ENCODE measurements at places on chromosomes 13 and 19.
A peak's percentile ranks its signal among the peaks of the same experiment; 100 is the strongest.

DNA sequence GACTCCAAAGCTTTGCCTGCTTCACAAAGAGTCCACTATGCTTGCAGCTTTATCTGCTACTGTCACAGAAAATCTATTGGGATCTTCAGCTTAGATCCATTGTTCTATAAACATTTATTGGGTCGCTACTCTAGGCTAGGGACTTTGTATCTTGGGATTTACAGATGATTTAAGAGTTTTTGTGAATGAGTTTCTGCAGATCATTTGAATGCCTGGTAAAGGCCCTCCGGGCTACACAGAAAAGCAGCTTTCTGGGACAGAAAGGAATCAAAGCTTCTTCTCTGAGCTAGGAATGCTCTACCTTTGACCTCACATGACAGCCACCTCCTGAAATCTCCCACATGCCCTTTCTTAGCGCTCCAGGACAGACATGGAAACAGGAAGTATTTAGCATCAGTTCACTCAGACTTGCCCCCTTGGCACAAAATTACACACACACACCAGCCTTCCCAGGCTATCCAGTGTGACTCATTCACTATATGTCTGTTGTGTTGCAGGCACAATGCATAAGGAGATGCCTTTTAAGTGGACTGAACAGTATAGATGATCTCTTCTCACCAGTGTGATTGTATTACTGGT, 492.4 kb downstream of the DACH1 start:
- no peak for DNase-seq

- no peak for DNase-seq
Observed at GRCh38 chr13:99908140-99908803, 63.3 kb downstream of the ZIC5 start.

DNA sequence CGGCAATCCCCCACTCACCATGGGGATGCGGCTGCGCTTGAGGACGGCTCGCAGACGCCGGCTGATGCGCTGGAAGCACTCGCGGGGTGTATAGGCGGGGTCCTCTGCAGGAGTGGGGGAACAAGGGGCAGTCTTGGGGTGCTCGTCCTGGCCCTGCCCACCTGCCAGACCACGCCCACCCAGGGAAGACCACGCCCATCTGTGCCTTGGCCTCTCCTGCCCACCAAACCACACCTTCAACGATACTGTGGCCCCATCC, 6.7 kb downstream of the RNU6-9 start:
- no peak for DNase-seq

DNA sequence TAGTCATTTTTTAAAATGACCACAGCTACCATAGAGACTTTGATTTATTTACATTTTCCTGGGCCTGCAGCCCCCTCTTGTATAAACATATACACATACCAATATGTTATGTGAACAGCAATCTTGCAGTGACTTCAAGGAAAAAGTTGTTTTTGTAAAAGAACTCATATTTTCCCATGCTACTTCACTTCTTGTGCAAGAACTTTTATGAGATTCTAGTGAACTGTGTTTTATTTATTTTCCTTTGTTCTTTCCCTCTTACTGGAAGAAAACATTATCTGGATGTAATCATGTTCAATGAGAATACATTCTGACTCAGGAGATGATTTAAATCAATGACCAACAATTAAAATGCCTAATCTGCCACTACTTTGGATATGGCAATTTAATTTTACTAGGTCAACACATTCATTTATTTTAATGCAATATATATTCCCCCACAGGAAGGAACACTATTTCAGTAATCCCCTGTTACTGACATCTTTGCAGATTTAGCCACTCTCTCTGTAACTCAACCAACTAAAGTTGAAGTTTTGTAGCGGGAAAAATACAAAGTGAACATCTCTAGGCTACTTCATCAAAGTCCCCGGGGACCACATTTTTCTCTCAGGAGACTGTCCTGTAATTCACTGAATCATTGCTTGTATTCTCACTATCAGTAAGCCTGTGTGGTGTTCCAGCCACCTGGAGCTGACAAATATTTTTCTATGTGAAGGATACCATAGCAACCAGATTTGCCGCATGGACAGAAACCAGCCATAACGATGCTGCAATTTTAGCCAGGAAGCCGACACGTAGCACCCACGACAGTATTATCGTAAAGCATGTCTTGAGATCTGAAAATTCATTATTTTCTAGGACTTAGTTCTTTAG, 90.5 kb downstream of the STARD13 start:
- no peak for DNase-seq

DNA sequence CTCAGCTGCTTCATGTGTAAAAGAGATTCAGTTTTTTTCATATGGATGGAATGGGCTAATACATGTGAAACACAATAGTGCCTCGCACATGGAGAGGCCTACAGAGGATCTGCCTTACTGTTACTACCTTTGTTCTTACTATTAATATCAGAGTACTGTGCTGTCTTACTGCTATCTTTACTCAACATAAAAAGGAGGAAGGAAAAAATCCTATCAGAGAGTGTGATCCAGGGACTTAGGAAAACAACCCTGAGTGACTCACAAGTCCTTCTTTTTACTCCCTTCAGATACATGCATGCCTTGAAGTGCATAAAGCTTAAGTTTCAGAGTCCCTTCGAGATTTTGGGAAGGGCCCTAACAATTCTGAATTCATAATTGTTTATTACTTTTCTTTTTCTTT, 136.8 kb downstream of the TBC1D4 start:
- no peak for DNase-seq

DNA sequence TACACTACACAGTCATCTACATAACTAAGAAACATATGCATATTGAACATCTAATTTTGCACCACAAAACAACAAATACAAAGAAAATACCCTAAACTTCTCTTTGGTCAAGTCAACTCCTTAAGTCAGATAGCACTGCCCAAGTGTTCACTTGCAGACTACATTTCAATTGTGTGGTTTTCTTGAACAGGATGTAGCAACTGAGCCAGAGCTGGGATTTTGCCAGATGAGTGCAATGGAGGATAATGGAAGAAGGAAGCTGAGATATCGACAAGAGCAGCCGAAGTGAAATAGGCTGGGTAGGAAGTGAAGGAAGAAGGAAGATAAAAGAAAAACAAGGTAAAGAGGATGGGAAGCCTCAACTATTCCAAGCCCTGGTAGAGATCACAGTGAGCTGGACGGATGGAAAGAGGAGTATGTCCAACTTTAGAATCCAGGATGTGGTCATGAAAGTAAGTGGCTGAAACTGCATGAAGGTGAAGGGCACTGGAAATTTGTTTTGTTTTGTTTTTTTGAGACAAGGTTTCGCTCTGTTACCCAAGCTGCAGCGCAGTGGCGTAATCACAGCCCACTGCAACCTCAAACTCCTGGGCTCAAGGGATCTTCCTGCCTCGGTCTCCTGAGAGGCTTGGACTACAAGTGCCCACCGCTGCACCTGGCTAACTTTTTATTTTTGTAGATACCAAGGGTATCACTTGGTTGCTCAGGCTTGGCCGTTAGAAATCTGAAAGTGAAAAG, 15.0 kb downstream of the NUFIP1 start:
- DNase-seq, result no peak

DNA sequence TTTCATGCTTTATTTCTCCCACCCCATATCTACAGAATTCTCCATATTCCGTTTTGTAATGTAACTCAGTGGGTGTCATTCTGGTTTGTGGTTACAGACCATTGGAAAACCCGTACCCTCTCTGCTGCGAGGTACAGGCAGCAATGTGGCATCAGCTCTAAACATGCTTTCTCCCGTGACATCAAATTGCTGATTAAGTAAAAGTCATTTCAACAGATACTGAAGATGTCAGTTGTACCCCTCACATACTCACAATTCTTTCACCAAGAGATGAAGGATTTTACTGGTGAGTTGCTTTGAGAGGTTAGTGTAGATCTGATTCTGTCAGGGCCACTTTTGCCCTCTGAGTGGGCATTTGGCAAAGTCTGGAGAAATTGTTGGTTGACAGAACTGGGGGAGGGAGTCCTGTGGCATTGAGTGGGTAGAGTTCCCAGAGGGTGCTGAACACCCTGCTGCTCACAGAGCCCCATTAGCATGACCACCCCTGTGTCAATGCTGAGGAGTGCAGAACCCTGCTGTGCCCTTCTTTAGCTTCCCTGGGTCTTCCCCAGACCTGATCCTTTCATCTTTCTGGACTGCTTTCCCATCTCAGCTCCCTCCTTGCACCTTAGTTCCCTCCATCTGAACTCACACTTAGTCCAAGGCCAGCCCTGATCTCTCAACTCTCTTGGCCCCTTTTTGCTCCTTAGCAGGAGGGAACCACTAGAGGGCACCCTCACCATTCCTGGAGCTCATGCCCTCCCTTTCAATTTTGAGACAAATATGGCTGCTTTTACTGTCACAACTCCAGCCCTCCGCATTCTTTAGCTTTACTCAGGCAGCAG, 39.9 kb upstream of the CEACAM8 start:
- DNase-seq, result peak; percentile 9

- DNase-seq, result no peak
Observed at GRCh38 chr19:23002690-23003422, at the start of gene ZNF728. TSS of gene ZNF728 (minus strand) at chr19:23003176. CDS start at chr19:23003030, 146 bp downstream.

DNA sequence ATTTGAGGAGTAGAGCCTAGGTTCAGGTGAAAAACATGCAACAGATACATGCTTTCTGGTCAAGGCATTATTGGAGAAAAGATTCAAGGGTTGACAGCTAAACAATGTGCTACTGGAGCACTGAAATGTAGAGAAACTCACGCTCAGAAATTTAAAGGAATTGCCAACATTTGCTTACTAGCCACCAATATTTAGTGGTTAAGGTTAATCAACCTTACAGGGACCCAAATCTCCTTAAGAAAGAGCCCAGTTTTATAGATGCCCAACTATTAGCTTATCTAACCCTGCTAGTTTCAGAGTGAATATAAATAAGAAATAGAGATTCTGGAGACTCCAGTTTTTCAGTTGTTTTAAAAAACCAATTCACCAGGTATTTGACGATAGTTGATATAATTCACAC, 203.6 kb downstream of the DACH1 start:
- no peak for DNase-seq

GRCh38 chr19:41785653-41786052, 10.7 kb upstream of the CEACAM3 start:
- DNase-seq, result peak; percentile 40

DNA sequence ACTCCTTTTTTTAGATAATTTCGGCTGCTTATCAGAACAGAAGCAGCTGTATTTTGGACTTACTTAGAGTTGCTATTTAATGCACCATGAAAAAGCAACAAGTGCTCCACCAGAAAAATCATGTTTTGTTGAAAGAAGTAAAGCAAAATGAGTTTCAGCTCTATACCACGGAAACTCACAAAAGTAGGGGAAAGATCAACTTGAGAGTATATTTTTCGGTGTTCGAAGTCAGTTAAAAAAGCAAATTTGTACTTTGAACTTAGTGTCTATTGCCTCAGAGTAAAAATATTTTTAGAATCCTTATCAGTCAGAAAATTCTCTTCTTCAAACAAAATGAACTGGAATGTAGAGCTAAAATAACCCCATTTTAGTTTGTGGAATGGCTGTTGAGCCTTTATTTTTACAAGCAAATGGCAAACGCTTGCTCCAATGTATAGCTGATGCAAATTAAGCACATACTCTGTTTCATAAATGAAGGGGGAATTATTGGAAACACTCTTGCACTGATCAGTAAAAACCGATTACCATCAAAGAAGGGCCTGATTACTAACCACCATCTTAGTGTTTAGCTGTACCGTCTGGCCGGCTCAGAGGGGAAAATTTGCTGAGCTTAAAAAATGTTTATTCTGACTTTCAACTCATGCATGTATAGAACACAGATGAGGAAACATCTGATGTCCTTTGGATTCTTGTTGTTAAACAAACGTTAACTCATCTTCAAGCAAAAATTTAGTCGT, 540.7 kb downstream of the GPC6 start:
- DNase-seq, result no peak

DNA sequence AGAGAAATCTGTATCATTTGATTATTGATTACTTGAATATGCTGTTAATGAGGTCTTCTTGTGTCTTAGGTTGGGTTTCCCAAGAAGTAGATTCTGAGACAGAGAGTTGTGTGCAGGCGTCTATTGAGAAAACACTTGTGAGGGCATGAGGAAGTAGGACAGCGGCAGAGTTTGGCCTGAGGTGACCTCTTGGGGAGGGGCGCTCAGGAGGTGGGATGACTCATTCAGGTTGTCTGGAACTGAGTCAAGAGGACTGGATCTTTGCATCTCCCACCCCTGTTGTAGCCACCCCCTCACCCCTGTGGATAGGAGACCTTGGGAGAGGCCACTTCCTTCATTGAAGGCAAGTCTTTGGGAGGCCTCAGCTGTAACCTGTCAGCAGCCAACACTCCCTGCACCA, 35.2 kb upstream of the WDFY2 start:
- DNase-seq, result no peak

DNA sequence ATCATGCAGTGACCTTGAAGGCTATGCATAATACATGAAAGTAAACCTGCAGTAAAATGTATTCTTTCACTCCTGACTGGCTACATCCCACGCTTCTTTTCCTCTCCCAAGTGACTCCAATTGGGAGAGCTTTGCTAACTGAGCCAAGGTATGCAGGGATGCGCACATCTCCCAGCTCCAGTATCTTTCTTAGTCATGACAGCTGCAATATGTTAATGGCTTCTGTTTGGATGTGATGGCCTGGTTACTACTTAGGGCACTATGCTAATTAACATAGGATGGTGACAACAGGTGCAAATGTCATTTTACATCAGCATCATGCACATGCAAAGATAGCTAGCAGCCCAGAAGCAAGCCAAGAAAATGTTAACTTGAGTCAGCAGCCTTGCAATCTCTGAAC, 134.7 kb downstream of the POU4F1 start:
- no peak for DNase-seq

GRCh38 chr13:86922936-86923335, 748.2 kb upstream of the SLITRK5 start:
- DNase-seq, result no peak

DNA sequence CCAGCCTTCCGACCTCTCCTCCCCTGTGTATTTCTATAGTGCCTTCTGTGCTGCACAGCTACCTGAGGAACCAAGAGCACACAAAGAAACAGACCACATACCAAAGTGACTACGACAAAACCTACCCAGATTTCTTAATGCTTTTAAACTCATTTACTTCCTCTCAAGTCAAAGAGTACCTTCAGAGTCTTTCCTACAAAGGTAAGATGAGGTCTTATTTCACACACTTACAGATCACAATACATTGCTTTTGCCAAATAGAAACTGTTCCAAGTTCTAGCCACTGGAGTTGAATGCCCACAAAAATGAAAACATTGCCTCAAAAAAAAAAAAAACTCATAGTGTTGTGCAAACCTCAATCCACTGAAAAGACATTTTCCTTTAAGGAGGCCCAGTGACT, 36.4 kb downstream of the TEX26 start:
- DNase-seq, result no peak

DNA sequence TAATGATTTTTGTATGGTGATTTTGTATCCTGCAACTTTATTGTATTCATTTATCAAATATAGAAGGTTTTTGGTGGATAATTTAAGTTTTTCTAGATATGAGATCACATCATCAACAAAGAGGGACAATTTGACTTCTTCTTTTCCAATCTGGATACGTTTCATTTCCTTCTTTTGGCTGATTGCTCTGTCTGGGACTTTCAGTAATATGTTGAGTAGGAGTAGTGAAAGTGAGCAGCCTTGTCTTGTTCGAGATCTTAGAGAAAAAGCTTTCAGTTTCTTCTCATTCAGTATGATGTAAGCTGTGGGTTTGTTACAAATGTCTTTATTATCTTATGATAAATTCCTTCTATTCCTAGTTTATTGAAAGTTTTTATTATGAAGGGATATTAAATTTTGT, 352.0 kb upstream of the DACH1 start:
- no peak for DNase-seq

- DNase-seq, result no peak
Observed at GRCh38 chr13:50699874-50700663, 143.4 kb downstream of the DLEU7 start.

GRCh38 chr19:1553415-1553814, 14.7 kb downstream of the MEX3D start:
- DNase-seq, result no peak
